Neural crest cell (in vitro differentiated cells): ENCODE measurements at places on chromosomes 2 and 18. TPM values are rescaled to one million over a fixed set of nuclear protein-coding genes. Genes with fewer than 3 reads are reported as not detected.

PRSS56 gene
- 52.4 and 54.2 TPM in 2 replicates for total RNA-seq

INSIG2 gene
- 13.0 and 14.4 TPM in 2 replicates for total RNA-seq

ACKR3 gene
- 24.5 and 26.2 TPM in 2 replicates for total RNA-seq

RNF138 gene
- 49.9 and 51.6 TPM in 2 replicates for total RNA-seq

ESCO1 gene
- 15.7 and 16.4 TPM in 2 replicates for total RNA-seq

DCC gene
- 10.1 and 11.3 TPM in 2 replicates for total RNA-seq

CCDC102B gene
- total RNA-seq: 6.5 and 7.5 TPM in 2 replicates

- peaks cover 5% of the 10 kb centered on the region for H3K4me1 ChIP-seq
- H3K27me3 ChIP-seq: peaks cover 3% of the 10 kb centered on the region
- no peak overlapping the region for H3K4me3 ChIP-seq
Measured at GRCh38 chr2:75627902-75628504, 18.6 kb upstream of the MRPL19 start.

DNA sequence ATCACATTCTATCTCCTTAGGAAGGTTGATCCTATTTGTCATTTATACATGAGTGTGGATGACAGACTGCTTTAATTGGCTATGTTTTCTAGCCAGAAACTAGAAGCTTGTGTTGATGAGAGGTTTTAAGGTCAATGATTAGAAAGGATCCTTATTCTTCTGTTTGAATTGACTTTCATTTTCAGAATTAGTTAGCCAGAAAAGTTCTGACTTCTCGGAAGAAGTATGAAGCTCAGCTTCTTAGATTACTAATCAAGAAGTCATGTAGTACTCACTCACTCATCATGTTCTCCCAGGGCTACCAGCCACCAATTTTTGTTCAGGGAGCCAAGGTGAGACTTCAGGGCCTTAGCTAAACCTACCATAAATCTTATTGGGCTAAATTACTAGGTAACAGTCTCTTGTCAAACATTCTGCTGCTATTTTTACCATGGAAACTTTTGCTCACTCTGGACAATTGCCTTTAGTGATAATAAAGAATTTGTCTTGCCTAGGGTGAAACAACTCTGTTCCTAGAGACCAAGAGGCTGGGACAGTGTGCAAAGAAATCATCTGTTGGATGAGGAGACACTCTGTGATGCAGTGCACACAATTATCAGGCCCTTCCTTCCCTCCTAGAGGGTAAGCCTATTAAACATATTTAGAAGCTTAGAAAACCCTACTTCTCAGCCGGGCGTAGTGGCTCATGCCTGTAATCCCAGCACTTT lies 111.6 kb upstream of the DNMT3A start:
- H3K36me3 ChIP-seq: peaks cover 6% of the 10 kb centered on the region
- DNase-seq: no peak
- H3K27me3 ChIP-seq: no peaks in the 10 kb centered on the region
- no peak overlapping the region for H3K4me3 ChIP-seq
- H3K4me1 ChIP-seq: no peaks in the 10 kb centered on the region

- H3K4me1 ChIP-seq: no peaks in the 10 kb centered on the region
- DNase-seq: no peak
- H3K4me3 ChIP-seq: no peak overlapping the region
- peaks cover 29% of the 10 kb centered on the region for H3K36me3 ChIP-seq
- H3K27me3 ChIP-seq: no peaks in the 10 kb centered on the region
Measured at GRCh38 chr2:86485103-86485502, 43.9 kb downstream of the KDM3A start.

- DNase-seq: no peak
- peaks cover 26% of the 10 kb centered on the region for H3K4me1 ChIP-seq
- no peak overlapping the region for H3K4me3 ChIP-seq
- peaks cover 17% of the 10 kb centered on the region for H3K27me3 ChIP-seq
- H3K36me3 ChIP-seq: peaks cover 23% of the 10 kb centered on the region
Measured at GRCh38 chr2:222232372-222232771, 66.4 kb downstream of the PAX3 start.

DNA sequence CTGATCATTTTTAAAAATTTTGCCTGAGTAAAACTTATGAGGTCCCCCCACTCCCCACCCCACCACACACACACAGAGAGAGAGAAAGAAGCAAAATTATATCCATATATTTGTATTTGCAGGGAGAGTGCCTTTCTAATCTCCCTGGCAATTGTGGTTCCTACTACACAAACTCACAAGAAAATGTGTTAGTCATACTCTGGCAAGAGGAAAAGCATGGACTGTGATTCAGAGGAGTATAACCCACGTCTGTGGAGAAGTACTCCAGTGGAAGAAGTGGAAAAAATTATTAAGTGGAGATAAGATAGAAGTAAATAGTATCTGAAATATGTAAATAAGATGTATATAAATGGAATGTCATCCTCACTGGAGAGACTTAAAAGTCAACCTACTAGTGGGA lies 114.0 kb downstream of the DSEL start:
- no peaks in the 10 kb centered on the region for H3K36me3 ChIP-seq
- no peak overlapping the region for H3K27ac ChIP-seq
- DNase-seq: no peak
- H3K4me1 ChIP-seq: no peaks in the 10 kb centered on the region
- H3K27me3 ChIP-seq: no peaks in the 10 kb centered on the region

DNA sequence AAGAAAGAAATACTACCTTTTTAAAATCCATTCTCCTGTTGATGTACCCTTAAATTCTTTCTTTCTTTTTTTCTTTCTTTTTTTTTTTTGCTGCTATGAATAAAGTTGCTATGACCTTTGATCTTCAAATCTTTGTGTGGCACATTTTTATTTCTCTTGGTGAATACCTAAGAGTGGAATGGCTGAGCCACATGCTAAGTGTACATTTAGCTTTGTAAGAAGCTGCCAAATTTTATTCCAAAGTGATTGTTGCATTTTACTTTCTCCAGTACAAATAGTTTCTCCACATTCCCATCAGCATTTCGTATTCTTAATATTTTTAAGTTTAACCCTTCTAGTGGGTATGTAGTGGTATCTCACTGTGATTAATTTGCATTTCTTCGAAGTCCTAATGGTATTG lies 88.8 kb upstream of the RAB27B start:
- no peaks in the 10 kb centered on the region for H3K4me1 ChIP-seq
- no peak overlapping the region for H3K4me3 ChIP-seq
- no peaks in the 10 kb centered on the region for H3K27me3 ChIP-seq
- H3K27ac ChIP-seq: no peak overlapping the region
- no peak for DNase-seq
- H3K36me3 ChIP-seq: no peaks in the 10 kb centered on the region

GRCh38 chr2:186130748-186131641 lies 355.1 kb upstream of the ZC3H15 start:
- H3K4me1 ChIP-seq: peaks cover 39% of the 10 kb centered on the region
- H3K36me3 ChIP-seq: peaks cover 2% of the 10 kb centered on the region
- no peak for DNase-seq
- peak overlapping the region; percentile 5 for H3K4me3 ChIP-seq
- no peak overlapping the region for H3K27ac ChIP-seq

GRCh38 chr18:24818441-24818840 lies 358.0 kb downstream of the HRH4 start:
- peaks cover 41% of the 10 kb centered on the region for H3K4me1 ChIP-seq
- peak overlapping the region; percentile 25 for H3K4me3 ChIP-seq
- DNase-seq: no peak
- H3K36me3 ChIP-seq: no peaks in the 10 kb centered on the region
- no peak overlapping the region for H3K27ac ChIP-seq

DNA sequence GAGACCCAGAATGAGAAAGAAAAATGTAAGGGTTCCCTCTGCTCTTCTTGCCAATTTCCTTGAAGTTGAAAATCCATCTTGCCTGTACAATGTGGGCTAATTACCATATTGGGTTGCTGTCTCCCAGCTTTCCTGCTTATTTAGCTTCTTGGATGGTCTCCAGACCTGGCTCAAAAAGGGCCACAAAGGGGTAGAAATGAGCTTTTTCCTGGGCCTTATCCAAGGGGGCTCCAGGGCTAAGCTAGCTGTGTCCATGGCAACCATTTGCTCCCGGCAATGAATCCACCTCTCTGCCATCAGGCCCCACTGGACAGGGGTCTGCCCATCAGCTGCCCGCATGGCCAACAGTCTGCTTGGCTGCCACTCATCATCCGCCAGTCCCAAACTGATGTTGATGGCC lies 85.0 kb downstream of the BOD1L2 start:
- no peak overlapping the region for H3K27ac ChIP-seq
- peaks cover 2% of the 10 kb centered on the region for H3K27me3 ChIP-seq
- DNase-seq: no peak
- H3K36me3 ChIP-seq: no peaks in the 10 kb centered on the region

DNA sequence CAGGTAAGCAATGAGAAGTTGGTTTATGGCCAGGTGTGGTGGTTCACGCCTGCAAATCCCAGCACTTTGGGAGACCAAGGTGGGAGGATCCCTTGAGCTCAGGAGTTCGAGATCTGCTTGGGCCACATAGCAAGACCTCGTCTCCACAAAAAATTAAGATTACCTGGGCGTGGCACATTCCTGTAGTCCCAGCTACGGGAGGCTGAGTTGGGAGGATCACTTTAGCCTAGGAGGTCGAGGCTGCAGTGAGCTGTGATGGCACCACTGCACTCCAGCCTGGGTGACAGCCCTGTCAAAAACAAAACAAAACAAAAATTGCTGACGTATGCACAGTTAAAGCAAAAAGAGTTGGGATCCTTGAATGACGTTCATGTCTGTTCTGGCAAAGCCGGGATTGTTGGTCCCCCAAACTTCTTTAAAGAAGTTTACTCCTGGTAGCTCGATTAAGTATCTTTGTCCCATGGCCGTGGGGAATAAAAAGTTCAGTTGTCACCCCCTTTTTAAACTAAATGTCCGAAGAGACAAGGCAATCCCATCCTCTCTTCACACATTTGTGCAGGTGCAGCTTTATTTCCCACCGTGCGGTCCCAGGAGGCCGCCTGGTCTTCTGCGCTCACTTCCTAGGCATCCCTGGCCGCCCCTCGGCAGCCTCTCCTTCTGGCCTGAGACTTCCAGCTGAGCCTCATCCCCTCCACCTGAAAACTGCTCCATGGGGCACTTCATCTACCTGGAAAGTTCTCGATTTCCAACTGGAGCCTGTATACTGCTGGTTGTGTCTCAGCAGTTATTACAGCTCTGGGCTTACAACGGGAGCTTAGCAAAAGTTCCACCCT lies 762 bp upstream of the SPOPL start:
- H3K4me3 ChIP-seq: peak overlapping the region; percentile 91
- no peaks in the 10 kb centered on the region for H3K36me3 ChIP-seq
- no peak for DNase-seq
- H3K27ac ChIP-seq: peak overlapping the region; percentile 90
- peaks cover 28% of the 10 kb centered on the region for H3K4me1 ChIP-seq
- no peaks in the 10 kb centered on the region for H3K27me3 ChIP-seq
